CD14-positive monocyte (primary cell): ENCODE measurements at places on chromosomes 1 and 21.

DNA sequence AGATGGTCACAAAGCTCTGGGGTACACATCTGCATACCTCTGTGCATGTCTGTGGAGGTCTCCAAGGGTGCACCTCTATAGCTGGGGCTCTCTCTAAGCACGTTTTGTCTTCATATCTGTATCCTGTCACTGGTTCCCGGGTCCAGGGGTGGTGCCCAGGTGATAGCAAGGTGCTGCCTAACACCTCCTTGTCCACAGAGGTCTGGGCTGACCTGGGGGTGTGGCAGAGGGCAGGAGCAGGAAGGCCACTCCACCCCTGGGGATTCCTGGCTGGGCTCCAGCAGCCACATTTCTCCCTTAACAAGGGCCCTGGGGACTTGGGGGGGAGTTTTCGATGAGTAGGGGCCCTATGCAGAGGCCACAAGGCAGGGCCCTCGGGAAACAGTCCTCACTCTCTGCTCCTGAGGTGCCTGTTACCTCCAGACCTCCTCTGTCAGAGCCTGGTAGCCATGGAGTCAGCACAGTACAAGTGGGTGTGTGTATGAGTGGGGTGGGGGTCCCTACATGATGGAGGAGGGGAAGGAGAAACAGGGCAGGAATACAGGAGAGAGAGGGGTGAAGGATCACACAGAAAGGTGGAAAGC, 7.0 kb upstream of the CDCP2 start:
- no peaks in the 10 kb centered on the region for H3K27me3 ChIP-seq
- H3K4me1 ChIP-seq, result no peaks in the 10 kb centered on the region
- H3K27ac ChIP-seq, result no peak overlapping the region
- no peaks in the 10 kb centered on the region for H3K36me3 ChIP-seq
- DNase-seq, result no peak
- H3K4me3 ChIP-seq, result no peak overlapping the region

GRCh38 chr1:156025876-156026275, 5.1 kb upstream of the SSR2 start:
- no peaks in the 10 kb centered on the region for H3K36me3 ChIP-seq
- peaks cover 2% of the 10 kb centered on the region for H3K4me1 ChIP-seq
- H3K27me3 ChIP-seq, result no peaks in the 10 kb centered on the region
- DNase-seq, result peak; percentile 44

DNA sequence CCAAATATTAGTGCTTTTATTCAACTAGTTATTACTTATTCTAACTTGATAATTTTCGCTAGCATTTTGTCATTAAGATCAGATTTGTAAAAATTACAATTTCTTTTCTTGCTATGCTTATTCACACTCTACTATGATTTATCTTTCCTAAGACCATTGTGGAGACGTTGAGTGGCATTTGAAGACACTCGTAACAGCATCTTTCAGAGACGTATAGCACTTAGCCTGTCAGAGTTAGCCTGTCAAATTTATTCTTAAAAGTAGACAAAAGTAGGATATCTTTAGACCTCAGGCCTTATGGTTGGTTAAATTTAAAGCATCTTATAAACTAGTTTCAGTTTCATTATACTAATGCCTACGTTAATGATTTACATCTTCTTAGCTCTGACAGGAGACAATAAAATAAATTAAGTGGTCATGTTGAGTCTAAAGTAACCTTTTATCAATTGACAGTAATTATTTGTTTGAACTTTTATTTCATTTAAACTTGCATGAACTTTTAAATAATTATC, 1410.1 kb downstream of the MRPL39 start:
- no peak overlapping the region for H3K4me3 ChIP-seq
- H3K36me3 ChIP-seq, result no peaks in the 10 kb centered on the region
- H3K4me1 ChIP-seq, result no peaks in the 10 kb centered on the region
- no peak overlapping the region for H3K27ac ChIP-seq
- H3K27me3 ChIP-seq, result no peaks in the 10 kb centered on the region

GRCh38 chr1:234408757-234409156, 35.5 kb downstream of the COA6 start:
- no peak for DNase-seq
- H3K4me3 ChIP-seq, result no peak overlapping the region
- peaks cover 50% of the 10 kb centered on the region for H3K36me3 ChIP-seq
- no peaks in the 10 kb centered on the region for H3K4me1 ChIP-seq
- H3K27me3 ChIP-seq, result no peaks in the 10 kb centered on the region
- H3K27ac ChIP-seq, result no peak overlapping the region
